Muscle of leg (tissue), 16 donors: ENCODE measurements at places on chromosomes 3 and 15. TPM values are rescaled to one million over a fixed set of nuclear protein-coding genes. Genes with fewer than 3 reads are reported as not detected.

- DNase-seq, result no peak
Measured at GRCh38 chr3:9765865-9766264, 3.9 kb downstream of the CAMK1 start.

DNA sequence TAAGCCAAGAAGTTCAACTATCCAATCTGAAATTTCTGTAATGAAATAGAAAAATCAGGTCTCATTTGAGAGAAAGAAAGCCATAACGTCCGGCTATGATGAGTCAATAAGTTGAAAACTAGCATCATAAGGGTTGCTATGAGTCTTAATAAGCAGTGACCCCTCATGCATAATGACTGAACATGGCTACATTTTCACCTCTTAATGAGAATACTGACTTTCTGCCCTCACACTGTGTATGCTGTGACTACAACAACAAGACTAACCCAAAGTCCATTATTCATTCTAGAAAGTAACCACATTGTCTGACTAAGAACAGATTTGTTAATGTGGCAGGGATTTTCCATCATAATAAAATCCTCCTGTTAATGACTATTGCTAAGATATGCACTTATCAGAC is 884.0 kb upstream of the CADM2 start:
- DNase-seq, result no peak

GRCh38 chr3:183272142-183272541 is 19.1 kb downstream of the B3GNT5 start:
- no peak for DNase-seq

- DNase-seq, result peak; percentile 84
Measured at GRCh38 chr3:7962301-7962700, 539.3 kb upstream of the LMCD1 start.

DNA sequence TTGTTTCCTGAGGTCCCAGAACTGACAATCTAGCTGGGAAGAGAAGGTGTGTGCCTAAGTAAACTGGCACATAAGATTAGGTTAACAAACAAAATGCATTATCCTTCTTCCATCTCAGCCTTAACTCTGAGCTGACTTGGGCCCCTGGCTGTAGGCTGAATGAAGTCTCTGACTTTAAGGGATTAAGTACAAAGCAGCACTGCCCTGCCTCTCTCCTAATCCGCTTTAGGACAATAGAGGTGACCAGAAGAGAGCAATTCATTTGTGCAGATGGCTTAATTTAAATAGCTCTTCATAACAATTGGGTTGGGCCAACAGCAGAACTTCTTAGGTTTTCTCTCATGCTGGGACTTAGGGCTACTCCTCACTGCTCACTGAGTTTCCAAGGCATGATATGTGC is 181.6 kb upstream of the SOX14 start:
- no peak for DNase-seq

DNA sequence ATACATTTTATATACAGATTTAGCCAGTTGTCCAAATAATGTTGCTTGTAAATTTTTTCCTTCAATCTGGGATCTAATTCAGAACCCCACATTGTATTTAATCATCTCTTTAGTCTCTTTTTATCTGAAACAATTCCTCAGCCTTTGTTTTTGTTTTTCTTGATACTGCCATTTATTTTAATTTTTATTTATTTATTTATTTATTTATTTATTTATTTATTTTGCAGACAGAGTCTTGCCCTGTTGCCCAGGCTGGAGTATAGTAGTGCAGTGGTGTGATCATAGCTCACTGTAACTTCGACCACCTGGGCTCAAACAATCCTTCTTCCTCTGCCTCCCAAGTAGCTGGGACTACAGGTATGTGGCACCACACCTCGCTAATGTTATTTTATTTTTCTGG is 61.5 kb downstream of the CHCHD4 start:
- no peak for DNase-seq

GRCh38 chr3:181913254-181913653 is 201.5 kb downstream of the SOX2 start:
- no peak for DNase-seq

GRCh38 chr3:38112378-38112761 is 24.6 kb downstream of the ACAA1 start:
- DNase-seq, result no peak

DNA sequence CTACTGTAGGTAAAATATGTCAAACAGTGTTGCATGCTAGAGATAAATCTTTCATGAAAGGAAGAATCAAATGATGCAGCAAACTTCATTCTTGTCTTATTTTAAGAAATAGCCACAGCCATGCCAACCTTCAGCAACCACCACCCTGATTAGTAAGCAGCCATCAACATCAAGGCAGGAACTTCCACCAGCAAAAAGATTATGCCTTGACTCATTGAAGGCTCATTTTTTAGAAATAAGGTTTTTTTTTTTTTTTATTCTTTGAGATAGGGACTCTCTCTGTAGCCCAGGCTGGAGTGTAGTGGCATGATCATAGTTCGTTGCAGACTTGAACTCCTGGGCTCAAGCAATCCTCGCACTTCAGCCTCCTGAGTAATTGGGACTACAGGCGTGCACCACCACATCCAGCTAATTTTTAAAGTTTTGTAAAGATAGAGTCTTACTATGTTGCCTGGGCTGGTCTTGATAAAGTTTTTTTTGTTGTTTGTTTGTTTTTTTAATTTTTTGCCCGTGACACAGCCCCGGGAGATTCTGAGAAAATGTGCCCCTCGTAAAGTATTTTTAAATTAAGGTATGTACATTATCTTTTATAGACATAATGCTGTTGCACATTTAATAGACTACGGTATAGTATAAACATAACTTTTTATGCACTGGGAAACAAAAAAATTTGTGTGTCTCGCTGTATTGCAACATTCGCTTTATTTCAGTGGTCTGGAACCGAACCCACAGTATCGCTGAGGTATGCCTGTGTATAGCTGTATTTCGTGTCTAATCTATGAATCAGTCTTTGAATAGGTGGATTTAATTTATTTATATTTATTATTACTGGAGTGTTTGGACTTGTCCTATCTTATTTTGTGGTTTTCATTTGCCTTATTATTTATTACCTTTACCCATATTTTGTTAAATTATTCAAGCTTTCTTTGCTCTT is 23.3 kb downstream of the SNRK start:
- no peak for DNase-seq

- no peak for DNase-seq
Measured at GRCh38 chr3:186260726-186261125, 101.3 kb downstream of the DGKG start.

GRCh38 chr15:29785642-29786041 is 36.6 kb downstream of the TJP1 start:
- peak; percentile 63 for DNase-seq

DNA sequence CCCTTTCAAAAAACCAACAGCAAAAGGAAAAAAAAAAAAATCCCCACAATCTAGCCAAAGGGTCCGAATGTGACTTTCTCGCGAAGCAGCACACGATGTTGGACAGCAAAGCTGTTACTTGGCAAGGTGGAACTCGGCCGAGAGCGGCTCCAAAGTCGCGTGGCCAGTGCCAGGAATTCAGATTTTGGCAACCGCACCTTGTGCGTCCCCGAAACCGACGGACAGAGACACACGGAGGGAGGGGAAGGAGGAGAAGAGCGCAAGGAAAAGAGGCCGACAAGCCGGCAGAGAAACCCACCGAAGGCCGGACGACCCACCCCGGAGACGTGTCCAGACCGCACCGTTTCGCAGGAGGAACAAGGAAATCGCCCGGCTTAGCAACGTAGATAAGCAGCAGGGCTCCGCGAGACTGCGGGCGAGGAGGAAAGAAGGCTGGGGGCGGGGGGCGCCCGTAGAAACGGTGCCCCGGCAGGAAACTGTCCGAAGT is 517.3 kb downstream of the MECOM start:
- DNase-seq, result peak; percentile 46

DNA sequence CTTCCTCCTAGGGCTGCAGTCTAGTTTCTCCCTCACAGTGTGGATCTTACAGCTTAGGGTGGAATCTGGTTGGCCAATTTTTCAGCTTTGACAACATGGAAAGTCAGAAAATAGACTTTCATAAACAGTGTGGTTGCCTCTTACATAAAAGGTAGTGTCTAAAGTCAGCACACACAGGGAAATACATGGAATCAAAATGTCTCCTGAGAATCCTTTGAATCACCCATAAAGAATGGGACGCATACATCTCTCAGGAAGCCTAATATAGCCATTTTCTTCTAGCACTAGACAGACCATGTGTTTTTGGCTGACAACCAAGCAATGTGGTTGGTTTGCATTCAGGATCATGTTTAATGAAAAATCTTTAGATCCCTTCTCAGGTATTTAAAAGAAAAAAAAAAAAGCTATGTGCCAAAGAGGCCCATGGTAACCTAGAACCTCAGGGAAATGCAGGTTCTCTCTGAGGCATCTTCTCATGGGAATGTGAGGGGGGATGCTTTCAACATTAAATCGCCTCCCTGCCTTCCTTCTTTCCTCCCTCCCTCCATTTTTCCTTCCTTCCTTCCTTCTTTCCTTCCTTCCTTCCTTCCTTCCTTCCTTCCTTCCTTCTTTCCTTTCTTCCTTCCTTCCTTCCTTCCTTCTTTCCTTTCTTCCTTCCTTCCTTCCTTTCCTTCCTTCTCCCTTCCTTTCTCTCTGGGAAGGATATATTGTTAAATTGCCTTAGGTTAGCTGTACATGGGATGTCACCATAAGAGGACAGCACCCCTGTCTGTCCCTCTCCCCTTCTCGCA is 34.3 kb upstream of the ZBTB38 start:
- DNase-seq, result no peak

DNA sequence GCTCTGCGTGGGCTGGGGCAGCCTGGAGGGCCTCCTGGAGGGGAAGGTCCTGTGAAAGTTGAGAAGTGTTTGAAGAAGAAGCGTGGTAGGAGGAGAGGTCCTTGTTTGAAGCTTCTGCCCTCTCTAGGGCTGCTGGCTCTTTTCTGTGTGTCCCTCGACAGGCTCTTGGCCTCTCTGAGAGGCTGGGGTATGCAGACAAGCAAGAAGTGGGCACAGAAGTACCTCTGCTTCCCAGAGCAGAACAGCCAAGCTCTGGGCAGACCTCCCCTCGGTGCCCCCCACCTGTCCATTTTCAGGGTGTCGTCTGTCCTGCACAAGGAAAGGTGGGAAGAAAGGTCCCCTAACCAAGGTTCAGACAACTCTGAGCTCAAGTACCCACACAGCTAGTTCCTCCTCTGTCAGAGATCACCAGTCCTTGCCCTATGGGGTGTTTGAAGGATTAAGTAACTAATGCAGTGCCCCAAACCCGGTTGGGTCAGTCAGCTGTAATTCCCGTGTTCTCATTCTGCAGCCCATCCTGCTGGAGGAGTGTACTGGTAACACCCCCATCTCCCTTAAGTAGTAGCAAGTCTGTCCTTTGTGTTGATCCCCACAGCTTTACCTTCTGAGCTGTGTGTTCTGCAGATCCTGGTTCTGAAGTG is 6.3 kb downstream of the CSK start:
- no peak for DNase-seq

GRCh38 chr3:18989237-18989795 is 159.0 kb upstream of the KCNH8 start:
- no peak for DNase-seq

DNA sequence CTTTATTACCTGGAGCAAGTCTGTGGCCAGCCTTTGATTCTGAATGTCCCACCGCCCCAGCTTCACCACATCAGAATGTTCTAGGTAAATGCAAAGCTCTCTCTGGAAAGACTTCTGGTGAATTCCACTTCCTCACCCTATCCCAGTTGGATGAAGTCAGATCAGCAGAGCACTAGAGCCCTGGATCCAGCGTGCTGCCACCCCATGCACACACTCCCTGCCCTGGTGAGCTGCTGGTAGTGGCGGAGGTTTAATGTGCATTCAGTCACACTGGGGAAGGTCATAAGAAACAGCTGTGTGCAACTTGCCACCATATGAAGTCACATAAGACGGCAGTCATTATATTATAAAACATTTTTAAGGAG is 16.3 kb upstream of the SLC41A3 start:
- DNase-seq, result no peak

GRCh38 chr3:192339214-192339613 is 388.1 kb downstream of the FGF12 start:
- no peak for DNase-seq

DNA sequence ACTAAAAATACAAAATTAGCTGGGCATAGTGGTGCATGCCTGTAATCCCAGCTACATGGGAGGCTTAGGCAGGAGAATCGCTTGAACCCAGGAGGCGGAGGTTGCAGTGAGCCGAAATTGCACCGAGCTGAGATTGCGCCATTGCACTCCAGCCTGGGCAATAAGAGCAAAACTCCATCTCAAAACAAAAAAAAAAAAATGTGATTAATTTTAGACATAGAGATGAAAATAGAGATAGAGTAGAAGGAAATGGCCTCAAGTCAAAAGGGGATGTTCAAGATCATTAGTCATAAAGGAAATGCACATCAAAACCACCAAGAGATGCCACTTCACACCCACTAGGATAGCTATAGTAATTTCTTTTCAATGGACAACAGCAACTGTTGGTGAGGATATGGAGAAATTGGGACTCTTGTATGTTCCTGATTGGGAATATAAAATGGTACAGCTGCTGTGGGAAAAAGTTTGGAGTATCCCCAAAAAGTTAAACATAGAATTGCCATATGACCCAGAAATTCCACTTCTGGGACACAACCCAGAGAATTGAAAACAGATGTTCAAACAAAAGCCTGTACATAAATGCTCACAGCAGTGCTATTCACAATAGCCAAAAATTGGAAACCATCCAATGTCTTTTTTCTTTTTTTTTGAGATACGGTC is 55.4 kb downstream of the ABHD2 start:
- peak; percentile 98 for DNase-seq

GRCh38 chr15:36415643-36416042 is 163.8 kb upstream of the CDIN1 start:
- no peak for DNase-seq

The SGO1 gene
- polyA plus RNA-seq, result 5.6 TPM

The KLHL40 gene
- 124 TPM for polyA plus RNA-seq

The PRRT3 gene
- 1.2 TPM for polyA plus RNA-seq

The GOLGA8N gene
- polyA plus RNA-seq, result 16.6 TPM

The EPB42 gene
- 1.3 TPM for polyA plus RNA-seq

The SHF gene
- 11.7 TPM for polyA plus RNA-seq

The ABI3BP gene
- polyA plus RNA-seq, result 605 TPM

The ZNF385D gene
- polyA plus RNA-seq, result 27.6 TPM

The HIGD2B gene
- not detected for polyA plus RNA-seq

The NMB gene
- polyA plus RNA-seq, result 1.4 TPM

The CPB1 gene
- 0.55 TPM for polyA plus RNA-seq

The CHCHD4 gene
- polyA plus RNA-seq, result 15.3 TPM
